ENCODE measurements at places on chromosomes 3 and 15. TPM values are rescaled to one million over a fixed set of nuclear protein-coding genes. Genes with fewer than 3 reads are reported as not detected.

COL6A5 gene
- not detected for total RNA-seq

ASB14 gene
- total RNA-seq = not detected

ROPN1 gene
- total RNA-seq = not detected

ADAMTS7 gene
- total RNA-seq = 5.0 TPM

DNAJB11 gene
- 56.5 TPM for total RNA-seq

DRD3 gene
- total RNA-seq = not detected

AP3B2 gene
- total RNA-seq = under 0.01 TPM

EXD1 gene
- 0.21 TPM for total RNA-seq

AADACL2 gene
- total RNA-seq = not detected
